Fibroblast of upper back skin (primary cell): ENCODE measurements at places on chromosomes 3 and 15.

- DNase-seq: no peak
Observed at GRCh38 chr15:89179966-89180875, 41.2 kb downstream of the RLBP1 start.

- DNase-seq: no peak
Observed at GRCh38 chr3:126467611-126467955, 8.1 kb downstream of the ZXDC start.

DNA sequence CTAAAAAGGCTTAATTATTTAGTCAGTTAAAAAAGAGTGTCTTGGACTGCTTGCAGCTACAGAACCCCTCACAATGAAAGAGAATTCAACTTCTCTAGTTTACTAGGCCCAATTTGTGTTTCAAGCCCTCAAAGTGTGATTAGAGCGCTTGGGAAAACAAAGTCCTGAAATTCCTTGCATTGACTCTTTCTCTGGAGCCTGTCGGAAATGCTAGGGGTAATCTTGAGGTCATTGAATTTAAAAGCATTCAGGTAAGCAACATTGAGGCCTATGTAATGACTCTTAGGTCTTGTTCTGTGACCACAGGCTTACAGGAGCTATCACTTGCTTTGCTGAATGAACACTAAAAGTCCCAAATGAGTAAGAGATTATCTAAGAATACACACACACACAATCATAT is 186.0 kb downstream of the NLGN1 start:
- DNase-seq: no peak

GRCh38 chr3:19029837-19030521 is 118.3 kb upstream of the KCNH8 start:
- DNase-seq: no peak

DNA sequence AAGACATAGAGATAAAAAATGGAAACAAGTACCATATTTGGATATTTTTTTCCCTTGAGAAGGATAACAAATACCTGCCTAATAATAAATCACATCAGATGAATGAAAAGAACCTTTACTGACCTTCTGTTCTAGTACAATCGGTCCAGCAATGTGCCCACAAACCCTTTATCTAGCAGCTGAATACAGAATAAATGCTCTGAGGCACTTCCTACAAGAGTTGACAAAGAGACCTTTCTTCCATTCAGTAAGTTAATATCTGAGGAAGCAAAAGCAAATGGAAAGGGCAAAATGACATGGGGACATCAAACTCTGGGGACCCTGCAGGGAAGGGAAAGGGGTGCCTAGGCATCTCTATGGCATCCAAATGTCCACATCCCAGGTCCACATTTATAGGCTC is 115.8 kb downstream of the NEK10 start:
- DNase-seq: no peak

GRCh38 chr3:56025326-56025725 is 442.9 kb downstream of the ERC2 start:
- no peak for DNase-seq

DNA sequence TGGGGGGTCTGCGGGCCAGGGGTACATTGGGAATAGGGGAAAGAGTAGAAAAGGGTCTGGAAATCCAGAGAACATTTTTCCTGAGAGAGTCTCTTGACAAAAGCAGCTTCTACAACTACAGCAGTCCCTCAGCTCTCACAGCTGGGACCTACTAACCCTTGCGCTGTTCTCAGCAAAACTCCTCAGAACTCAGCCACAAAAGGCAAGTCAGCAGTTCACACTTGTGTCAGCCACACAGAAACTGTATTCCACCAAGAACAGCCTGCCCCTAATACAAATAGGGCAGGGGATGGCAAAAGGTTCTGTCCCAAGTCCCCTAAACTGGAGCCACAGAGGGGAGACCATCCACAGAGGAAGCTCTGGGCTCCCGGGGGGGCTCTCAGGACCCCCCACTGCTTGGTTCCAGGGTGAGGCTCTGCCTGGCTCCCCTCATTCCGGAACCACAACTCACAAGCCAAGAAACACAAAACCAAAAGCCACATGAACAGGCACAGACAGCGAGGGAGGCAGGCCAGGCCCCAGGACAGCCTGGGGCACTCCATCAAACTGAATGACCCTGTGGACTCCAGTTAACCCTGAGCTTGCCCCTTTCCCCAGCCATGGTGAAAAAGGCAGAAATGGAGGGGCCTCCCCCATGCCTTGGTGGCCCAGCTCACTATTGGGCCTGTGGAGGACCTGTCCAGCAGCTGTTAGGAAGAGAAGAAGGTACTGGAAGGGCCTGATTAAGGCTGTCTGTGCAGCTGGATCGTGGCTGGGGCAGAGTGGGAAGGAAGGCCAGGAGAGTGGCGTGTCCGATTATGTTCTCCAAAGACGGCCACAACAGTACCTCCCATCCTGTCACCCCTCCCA is 162.0 kb downstream of the CHSY1 start:
- DNase-seq: no peak
